ENCODE measurements at places on chromosomes 4 and X.
A peak's percentile ranks its signal among the peaks of the same experiment; 100 is the strongest.

DNA sequence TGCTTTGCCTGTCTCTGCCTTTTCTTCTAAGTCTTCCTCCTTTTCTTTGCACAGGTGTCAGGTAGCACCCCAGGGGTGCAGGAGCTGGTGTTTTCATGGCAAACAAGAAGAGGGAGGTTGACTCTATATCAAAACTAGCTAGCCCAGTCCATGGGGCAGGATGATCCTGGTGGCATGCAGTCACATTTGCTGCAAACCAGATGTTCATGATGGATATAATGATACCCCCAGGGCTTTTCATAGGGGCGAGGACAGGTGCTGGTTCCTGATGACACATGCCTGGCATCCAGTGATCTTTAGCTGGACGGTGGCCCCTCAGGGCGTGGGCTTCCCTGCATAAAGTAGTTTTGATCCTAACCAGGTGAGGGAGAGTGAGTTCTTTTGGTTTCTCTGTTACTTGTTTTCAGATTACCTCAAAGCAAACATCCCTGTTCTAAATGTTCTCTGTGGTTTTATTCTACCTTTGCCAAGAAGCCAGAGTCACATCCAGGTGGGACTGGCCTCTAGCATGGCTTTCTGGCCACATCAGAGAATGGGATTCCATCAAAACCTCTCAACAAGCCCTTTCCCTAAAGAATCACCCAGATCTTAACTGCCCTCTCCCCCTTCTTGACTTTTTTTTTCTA lies 11.2 kb upstream of the UBA6 start:
- DNase-seq: no peak

GRCh38 chr4:26192899-26193869 lies 127.6 kb upstream of the RBPJ start:
- no peak for DNase-seq

GRCh38 chrX:53483838-53484405 lies 49.8 kb upstream of the HSD17B10 start:
- no peak for DNase-seq

GRCh38 chr4:146310319-146311021 lies 96.1 kb downstream of the REELD1 start:
- no peak for DNase-seq

DNA sequence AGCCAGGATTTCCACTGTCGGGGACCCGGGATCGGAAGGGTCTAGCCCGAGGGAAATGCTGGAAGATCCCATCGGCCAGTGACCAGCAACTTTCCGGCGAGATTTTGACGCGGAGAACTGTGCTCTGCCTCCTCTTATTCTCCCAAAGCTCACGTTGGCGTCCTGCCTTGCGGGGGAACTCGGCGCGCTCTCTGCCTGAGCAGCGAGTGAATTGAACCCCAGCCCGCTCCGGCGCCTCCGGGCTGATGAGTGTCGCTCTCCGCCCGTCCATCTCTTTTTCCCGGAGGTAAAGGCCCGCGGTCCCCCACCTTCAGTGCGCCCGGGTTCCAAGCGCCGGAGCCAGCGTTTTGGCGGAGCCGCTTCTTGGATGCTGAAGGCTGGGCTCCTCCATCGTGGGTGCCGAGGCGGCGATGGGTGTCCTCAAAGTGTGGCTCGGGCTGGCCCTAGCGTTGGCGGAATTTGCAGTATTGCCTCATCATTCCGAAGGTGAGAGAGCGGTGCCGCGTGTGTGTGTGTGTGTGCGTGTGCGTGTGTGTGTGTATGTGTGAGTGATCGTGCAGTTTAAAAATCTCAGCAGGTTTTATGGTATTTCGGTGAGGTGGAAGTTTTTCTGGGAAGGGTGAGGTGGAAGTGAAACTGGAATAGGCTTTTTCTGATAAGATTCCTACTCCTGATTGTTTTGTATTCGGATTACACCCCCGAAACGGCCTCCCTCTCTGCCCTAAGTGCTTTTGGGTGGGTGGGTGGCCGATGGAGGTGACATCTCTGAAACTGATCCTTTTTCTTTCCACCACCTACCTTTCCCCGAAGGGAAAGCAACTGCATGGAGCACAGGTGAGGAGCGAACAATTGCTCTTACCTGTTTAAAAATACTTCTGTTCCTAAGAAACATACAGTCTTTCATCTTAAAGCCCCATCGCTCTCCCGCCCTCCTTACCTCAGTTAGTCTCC lies 752 bp downstream of the FRAS1 start:
- peak; percentile 30 for DNase-seq

GRCh38 chr4:72397314-72397713 lies 171.7 kb downstream of the ADAMTS3 start:
- no peak for DNase-seq

DNA sequence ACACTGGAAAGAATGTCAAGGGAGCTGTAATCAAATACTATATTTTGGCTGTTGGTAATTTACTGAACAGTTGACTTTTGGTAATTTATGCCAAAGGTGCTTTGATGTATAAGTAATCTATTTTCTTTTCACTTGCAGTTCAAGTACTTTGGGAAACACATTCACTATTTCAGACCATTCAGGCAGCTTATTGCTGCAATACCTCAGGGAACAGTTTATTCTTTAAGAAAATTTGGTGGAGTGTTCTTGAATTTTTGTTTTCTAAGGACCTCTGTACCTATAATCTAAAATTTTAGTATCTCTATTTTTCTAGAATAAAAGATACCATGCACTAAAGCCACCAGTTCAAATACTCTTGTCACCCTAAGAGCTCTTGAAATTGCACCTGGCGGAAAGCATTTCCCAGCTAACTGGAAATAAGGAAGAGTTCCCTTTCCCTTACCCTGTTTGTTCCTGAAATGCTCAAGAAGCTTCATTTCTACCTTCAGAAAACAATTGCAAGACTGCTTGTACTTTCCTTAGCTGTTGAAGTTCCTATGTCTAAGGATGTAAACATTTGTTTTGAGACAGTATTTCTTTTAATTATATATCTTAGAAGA lies 633.5 kb upstream of the FAT1 start:
- DNase-seq: no peak

DNA sequence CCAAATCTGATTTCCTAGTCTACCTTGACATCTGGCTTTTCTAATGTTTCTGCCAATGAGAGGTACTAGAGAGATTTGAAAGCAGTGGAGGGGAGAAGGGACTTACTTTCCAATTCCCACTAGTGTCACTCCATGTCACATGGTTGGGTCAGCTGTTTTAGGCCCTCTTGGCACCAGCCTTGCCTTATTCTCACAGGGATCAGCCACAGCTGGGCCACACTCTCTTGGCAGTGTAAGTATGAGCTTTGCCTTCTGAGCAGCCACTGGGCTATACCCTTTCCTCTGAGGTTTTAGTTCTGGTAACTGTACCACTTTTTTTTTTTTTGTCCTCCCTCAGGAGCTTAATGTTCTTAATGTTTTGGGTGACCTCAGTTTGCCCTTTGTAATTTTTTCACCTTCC lies 10.2 kb upstream of the ADH1C start:
- DNase-seq: no peak

- no peak for DNase-seq
Observed at GRCh38 chr4:79348405-79348804, 22.5 kb upstream of the NAA11 start.

DNA sequence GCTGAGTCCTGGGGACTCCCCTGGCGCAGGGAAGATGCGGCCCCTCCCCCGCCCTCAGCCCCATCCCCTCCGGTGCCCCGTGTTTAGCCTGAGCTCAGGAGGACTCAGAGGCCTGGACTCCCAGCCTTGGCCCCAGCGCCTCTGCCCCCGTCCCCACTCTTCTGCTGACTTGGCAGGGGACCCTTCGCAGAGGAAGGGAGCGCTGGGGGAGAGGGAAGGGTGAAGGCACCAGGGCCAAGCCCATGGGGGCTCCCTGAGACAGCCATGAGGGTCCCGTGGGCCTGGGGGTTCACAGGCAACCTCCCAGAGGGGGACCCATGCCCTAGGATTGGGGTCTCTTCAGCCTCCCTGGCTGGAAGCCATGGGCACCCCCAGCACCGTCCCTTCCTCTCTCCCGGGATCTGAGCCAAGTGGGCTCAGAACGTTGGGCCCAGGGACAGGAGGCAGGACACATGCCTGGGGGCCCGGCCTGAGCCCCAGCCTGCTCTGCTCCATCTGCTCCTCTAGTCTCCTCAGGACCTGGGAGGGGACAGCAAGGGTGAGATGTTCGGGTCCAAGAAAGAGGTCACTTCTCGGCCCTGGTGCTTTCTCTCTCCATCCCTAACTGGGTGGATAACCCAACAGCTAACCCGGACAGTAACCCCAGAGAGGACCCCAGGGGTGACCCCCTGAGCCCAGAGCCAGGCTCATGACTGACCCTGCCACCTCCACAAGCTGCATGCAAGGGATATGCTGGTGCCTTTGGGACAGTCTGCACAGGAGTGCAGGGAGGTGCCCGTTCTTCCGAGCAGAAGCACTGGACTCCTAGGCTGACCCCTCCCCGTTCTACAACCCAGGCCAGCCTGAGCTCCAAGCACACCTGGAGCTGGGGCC lies 1.5 kb upstream of the CPLX1 start:
- DNase-seq: peak; percentile 18

GRCh38 chr4:123877551-123877950 lies 481.0 kb downstream of the SPRY1 start:
- DNase-seq: peak; percentile 23

DNA sequence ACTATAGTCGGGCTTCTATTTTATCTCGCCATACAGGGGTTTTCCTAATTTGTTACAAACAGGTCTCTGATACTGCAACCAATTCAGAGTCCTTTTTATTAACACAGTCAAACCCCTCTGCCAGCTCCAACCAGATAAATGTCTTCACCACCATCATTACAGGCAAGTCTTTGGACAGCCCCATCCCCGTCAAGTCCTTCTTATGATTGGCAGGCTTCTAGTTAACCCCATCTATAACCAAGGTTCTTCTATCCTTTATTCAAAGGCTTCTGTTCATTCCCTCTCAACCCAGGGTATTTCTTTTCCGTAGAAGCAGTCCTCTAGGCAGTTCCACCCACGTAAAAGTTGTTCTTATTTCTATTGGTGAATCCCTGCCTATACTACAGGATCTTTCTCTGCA lies 29.9 kb upstream of the FOXR2 start:
- DNase-seq: no peak
